Non-pigmented ciliary epithelial cell (primary cell): ENCODE measurements at places on chromosomes 5 and 9.

GRCh38 chr9:86764671-86765343 is 182.5 kb downstream of the GAS1 start:
- DNase-seq: no peak

GRCh38 chr5:136098176-136098575 is 34.5 kb upstream of the SMAD5 start:
- DNase-seq: no peak

DNA sequence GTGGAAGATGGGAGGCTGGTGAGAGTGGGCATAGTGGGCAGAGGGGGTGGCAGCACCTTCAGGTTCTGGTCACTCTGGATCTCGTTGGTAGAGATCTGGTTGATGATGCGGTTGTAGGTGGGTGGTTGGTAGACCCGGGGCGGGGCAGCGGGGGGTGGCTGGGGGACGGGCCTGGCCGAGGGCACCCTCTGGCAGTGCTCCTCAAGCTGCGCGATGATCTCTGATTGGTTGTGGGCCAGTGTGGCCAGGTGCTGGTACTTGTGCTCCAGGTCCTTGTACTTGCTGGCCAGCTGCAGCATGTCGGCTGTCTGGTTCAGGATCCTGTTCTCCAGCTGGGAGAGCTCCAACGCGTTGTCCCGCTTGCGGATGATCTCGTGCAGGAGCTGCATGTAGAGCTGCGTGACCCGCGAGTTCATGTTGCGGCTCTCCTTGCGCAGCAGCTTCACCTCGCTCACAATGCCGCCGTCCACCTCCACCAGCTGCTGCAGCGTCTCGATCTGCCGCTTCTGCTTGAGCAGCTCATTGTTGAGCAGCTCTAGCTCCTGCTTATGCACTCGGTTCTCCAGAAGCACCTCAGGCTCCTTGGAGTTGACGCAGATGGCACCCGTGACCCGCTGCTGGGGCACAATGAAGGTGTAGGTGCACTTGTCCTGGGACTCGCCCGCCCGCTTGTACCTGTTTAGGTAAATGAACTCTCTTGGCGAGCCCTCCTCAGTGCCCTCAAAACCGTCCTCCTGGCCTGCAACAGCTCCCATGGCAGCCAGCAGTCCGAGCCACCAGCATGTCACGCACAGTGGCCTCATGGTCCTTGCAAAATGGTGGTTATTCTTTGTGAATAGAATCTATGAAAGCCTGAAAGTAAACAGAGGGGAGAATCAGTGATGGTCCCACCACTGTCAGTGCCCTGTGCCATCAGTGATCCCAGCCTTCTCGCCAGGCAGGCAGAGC is 14.2 kb downstream of the ANGPTL2 start:
- DNase-seq: no peak

DNA sequence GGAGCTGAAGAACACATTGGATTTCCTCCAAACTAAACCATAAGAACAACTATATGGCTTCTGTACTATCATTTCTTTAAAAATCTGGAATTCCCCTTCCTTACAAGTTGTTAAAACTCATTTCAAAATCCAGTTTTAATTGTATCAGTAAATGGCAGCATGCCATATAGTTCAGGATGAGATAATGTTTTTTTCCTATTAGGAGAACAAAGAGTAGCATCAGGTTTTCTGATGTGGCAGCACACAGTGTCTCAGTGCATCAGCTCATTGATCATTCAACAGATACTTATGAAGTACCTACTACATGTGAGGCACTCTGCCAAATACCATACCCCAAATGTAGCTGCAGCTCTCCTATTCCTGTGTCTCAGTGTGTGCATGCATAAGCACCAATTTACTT is 161.1 kb downstream of the EPB41L4A start:
- DNase-seq: no peak

- no peak for DNase-seq
Measured at GRCh38 chr9:112784020-112784785, 33.6 kb downstream of the SNX30 start.
